Activated CD4-positive, alpha-beta T cell treated with anti-CD3 and anti-CD28 coated beads, Interleukin-2, amount 10 ng/mL, durations not matched to agents 24 days and 14 days (primary cell): ENCODE measurements at places on chromosomes 5 and 9. TPM values are rescaled to one million over a fixed set of nuclear protein-coding genes. Genes with fewer than 3 reads are reported as not detected.

GRCh38 chr5:118989816-118990215 lies 1.5 kb upstream of the DTWD2 start:
- DNase-seq: no peak
- no peak overlapping the region for H3K27ac ChIP-seq
- no peaks in the 10 kb centered on the region for H3K36me3 ChIP-seq
- peaks cover 12% of the 10 kb centered on the region for H3K4me1 ChIP-seq
- H3K27me3 ChIP-seq: peaks cover 2% of the 10 kb centered on the region

- DNase-seq: peak; percentile 77
- no peak overlapping the region for H3K27ac ChIP-seq
- H3K4me1 ChIP-seq: peaks cover 7% of the 10 kb centered on the region
These were observed 49.5 kb upstream of the CD180 start for GRCh38 chr5:67246108-67246507.

DNA sequence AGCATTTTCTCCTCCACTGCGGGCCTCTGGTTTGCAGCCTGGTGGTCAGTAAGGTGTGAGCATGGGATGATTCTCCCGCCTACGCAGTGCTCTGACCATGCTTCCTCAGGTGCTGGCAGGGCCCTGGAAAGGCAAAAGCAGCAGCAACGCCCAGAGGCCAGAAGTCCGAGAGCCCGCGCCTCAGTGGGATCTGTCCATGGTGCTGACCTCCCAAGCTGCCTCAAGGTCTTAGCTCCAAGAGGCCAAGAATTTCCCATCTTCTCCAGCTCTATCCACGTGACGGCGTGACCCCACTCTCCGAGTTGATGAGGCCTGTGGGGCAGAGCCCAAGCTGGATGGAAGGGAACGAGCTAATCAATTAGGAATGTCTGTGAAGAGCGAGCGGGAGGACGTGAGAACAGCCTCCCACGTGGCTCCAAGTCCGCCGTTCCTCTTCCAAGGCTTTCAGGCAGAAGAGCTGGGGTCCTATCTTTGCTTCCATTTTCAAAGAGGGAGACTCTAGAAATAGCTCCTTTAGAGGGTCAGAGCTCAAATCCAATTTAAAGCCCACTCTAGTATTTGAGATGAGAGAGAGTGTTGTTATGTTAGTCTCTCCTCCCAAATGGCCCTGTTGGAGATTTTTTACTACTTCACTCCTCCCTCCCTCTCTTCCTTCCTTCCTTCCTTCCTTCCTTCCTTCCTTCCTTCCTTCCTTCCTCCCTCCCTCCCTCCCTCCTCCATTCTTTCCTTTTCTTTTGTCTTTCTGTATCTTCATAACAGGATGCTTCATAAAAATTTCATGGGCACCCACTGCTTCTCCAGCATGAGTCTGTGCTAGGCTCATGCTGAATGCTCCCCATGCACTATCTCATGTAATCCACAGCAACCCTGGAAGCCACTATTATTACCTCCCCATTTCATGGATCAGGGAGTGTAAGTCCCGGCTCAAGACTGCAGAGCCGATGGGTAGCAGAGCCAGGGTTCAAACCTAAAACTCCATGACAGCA lies 69.3 kb downstream of the OLFM1 start:
- H3K36me3 ChIP-seq: no peaks in the 10 kb centered on the region
- DNase-seq: peak; percentile 76
- H3K4me1 ChIP-seq: no peaks in the 10 kb centered on the region
- no peak overlapping the region for H3K27ac ChIP-seq

- no peaks in the 10 kb centered on the region for H3K27me3 ChIP-seq
- no peak overlapping the region for H3K27ac ChIP-seq
- no peak for DNase-seq
- peaks cover 49% of the 10 kb centered on the region for H3K36me3 ChIP-seq
- no peaks in the 10 kb centered on the region for H3K4me1 ChIP-seq
These were observed 100.9 kb downstream of the SMARCA2 start for GRCh38 chr9:2116073-2116472.

Gene PCDHB11
- total RNA-seq: not detected in 2 replicates

DNA sequence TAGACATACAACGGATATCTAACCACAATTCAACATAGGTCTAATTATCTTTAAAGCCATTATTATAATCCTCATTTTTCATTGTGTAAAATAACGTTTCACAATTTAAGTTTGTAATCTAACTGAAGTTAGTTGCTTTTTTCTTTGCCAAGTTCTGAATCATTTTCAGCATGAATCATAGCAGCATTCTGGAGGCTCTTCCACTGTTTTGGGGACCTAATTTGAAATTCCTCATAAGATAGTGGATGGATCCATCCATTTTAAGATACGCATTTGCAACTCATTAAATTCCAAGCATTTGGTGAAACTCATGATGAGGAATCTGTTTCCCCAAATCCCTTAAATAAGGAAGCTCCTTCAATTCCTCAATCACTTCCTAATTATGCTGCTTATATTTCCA lies 447.1 kb upstream of the CDH10 start:
- no peak overlapping the region for H3K27ac ChIP-seq
- DNase-seq: no peak
- no peaks in the 10 kb centered on the region for H3K27me3 ChIP-seq
- no peaks in the 10 kb centered on the region for H3K36me3 ChIP-seq

Gene ACSL6
- 36.9 and 39.6 TPM in 2 replicates for total RNA-seq

- no peaks in the 10 kb centered on the region for H3K36me3 ChIP-seq
- H3K27ac ChIP-seq: no peak overlapping the region
- H3K27me3 ChIP-seq: no peaks in the 10 kb centered on the region
These were observed 89.5 kb downstream of the ADAMTS2 start for GRCh38 chr5:179255527-179256327.

DNA sequence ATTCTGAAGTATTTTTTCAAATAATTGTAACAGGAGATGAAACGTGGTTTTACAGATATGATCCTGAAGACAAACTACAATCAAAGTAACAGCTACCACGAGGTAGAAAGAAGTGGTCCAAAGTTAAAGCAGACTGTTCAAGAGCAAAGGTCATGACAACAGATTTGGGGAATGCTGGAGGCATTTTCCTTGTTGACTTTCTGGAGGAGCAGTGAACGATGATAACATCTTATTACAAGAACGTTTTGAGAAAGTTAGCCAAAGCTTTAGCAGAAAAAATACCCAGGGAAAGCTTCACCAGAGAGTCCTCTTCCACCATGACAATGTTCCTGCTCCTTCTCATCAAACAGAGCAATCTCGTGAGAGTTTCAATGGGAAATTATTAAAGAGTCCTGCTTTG lies 145.4 kb upstream of the NREP start:
- H3K4me1 ChIP-seq: no peaks in the 10 kb centered on the region
- H3K27me3 ChIP-seq: peaks cover 2% of the 10 kb centered on the region
- no peak overlapping the region for H3K27ac ChIP-seq
- H3K4me3 ChIP-seq: no peak overlapping the region

DNA sequence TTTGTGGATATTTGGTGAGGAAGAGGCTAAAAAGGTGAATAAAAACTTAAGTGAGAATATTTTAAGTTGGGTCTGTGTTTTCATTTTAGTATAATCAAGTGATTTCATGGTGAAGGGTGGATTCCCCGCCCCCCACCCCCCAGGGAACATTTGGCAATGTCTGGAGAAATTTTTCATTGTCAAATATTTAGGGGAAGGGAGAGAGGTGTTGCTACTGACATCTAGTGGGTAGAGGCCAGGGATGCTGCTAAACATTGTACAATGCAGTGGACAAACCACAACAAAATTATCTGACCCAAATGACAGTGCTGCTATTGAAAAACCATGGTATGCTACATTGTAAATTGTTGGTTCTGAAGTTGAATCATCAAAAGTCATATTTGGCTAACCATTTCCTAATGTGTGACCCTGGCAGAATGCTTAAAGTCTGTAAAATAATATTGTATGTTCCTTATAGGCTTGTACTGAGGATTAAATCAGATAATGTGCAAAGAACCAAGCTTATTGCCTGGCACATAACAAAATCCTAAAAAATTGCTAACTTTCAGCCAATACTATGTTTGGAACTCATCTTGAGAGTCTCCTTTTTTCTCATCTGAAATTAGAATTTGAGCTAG lies 5.6 kb downstream of the C5orf24 start:
- no peak overlapping the region for H3K27ac ChIP-seq
- no peak overlapping the region for H3K4me3 ChIP-seq
- peaks cover 39% of the 10 kb centered on the region for H3K36me3 ChIP-seq
- H3K4me1 ChIP-seq: peaks cover 27% of the 10 kb centered on the region
- no peaks in the 10 kb centered on the region for H3K27me3 ChIP-seq
- DNase-seq: no peak

DNA sequence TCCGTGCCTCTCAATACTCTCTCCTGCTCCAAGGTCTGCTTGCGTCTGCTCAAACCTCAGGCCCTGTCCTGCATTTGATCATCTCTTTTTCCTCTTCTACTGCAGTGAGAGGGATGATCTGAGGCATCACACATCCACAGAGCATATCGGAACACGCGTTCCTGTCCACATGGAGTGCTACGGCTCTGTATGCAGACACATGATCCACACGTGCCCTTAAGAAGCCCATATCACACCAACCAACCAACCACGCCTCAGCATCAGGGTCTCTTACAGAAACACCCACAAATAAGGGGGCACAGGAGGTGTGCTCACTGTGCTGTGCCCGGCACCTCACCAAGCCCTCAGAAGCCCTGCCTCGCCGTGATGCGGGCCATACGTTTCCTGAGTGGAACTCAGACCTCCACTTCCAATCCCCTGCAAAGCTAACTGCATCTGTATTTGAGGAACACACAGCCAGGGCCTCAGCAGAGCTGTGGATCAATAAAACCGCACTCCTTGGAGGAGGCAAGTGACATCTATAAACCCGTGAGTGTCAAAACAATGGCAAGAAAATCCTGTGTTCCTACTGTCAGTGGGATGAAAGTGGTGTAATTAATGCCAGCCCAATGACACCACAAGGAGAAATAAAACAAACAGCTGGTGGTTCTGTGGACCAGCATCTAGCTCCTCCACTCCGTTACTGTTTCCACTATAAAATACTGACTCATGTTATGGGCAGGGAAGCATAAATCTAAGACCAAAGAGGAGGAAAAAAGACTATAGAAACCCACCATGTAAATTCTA lies 40.4 kb downstream of the AK8 start:
- no peak overlapping the region for H3K4me3 ChIP-seq
- no peaks in the 10 kb centered on the region for H3K36me3 ChIP-seq
- DNase-seq: no peak
- H3K4me1 ChIP-seq: no peaks in the 10 kb centered on the region

Gene SAXO1
- total RNA-seq: not detected in 2 replicates

GRCh38 chr5:164186550-164186949 lies 681.1 kb downstream of the MAT2B start:
- H3K27ac ChIP-seq: no peak overlapping the region
- H3K4me3 ChIP-seq: no peak overlapping the region
- DNase-seq: no peak
- H3K27me3 ChIP-seq: no peaks in the 10 kb centered on the region
- H3K36me3 ChIP-seq: no peaks in the 10 kb centered on the region

DNA sequence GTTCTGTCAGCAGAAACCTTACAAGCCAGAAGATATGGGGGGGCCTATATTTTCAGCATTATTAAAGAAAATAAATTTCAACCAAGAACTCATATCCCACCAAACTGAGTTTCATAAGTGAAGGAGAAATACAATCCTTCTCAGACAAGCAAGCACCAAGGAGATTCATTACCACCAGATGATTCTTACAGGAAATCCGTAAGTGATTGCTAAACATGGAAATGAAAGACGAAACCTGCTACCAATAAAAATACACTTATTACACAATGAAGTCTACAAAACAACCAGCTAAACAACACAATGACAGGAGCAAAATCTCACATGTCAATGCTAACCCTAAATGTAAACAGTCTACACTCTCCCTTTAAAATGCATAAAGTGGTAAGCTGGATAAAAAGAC lies 17.8 kb upstream of the C9orf72 start:
- H3K27me3 ChIP-seq: peaks cover 24% of the 10 kb centered on the region
- H3K4me1 ChIP-seq: peaks cover 1% of the 10 kb centered on the region
- no peak overlapping the region for H3K27ac ChIP-seq
- no peak for DNase-seq

DNA sequence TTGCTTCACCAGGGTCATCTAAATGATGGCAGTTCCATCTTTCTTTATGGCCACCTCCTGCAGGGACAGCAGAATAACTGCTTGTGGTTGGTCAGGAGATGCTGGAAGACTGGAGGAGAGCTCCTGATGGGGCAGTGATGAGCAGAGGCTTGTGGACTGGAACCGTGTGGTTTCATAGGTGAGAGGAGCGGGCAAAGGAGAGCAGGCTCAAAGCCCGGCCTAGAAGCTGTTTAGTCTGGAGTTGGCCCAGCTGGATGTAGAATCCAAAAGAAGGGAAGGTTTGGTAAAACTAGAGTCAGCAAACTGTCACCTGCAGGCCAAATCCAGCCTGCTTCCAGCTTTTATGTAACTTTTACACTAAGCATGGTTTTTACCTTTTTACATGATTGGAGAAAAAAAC lies 32.9 kb upstream of the TLE1 start:
- DNase-seq: no peak
- H3K27ac ChIP-seq: no peak overlapping the region
- H3K27me3 ChIP-seq: no peaks in the 10 kb centered on the region
- no peaks in the 10 kb centered on the region for H3K36me3 ChIP-seq

- no peak overlapping the region for H3K4me3 ChIP-seq
- no peaks in the 10 kb centered on the region for H3K27me3 ChIP-seq
- H3K27ac ChIP-seq: no peak overlapping the region
- H3K4me1 ChIP-seq: no peaks in the 10 kb centered on the region
- H3K36me3 ChIP-seq: no peaks in the 10 kb centered on the region
These were observed 2.1 kb downstream of the PCDHA8 start for GRCh38 chr5:140842798-140843733.

DNA sequence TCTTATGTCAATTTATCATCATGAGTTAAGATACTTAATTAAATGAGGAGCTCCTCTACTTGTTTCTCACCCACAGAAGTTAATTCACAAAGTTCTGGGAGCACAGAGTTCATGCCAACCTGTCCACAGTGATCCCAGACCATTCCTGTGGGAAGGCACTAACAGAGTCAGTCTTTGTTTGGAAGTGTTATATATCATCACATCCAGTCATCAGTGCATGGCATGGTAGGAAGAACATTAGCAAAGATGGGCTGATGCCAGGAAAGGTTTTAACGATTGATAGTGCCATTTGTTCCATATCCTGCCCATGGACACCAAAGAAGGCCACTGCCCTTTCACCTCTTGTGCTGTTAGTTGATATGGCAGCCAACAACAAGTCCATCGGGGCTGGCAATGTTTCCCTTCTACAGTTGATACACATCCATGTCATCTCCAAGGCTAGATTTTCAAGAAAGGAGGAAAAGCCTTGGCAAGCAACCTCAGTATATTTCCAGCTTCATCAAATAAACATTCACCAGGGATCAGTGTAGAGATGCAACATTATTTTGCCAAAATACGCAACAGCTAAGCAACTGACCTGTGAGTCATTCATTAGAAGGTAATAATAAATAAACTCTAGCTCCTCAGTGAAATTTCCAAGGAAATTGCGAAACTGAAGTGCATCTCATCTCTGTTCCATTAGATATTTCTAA lies 169.6 kb downstream of the RORB start:
- H3K27me3 ChIP-seq: peaks cover 2% of the 10 kb centered on the region
- no peak overlapping the region for H3K27ac ChIP-seq
- no peak for DNase-seq
- no peaks in the 10 kb centered on the region for H3K4me1 ChIP-seq
- H3K4me3 ChIP-seq: no peak overlapping the region

Gene SLC6A7
- not detected in 2 replicates for total RNA-seq

DNA sequence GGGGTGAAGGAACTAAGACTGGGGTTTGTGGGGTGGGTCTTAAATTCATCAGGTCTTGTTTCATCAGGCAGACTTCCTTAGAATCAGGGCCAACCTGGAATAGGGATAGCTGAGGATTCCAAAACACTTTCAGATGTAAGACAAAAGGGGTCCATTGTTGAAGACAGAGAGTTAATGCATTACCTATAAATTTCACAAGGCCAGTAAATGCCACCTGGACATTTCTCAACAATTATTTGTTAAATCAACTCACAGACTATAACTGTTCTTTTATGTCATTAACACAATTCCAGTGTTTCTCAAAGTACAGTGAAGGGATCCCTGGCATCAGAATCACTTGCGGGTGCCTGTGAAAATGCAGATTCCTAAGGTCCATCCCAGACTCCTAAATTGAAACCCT lies 2.8 kb downstream of the MARCHF3 start:
- no peak for DNase-seq
- peaks cover 27% of the 10 kb centered on the region for H3K27me3 ChIP-seq
- H3K36me3 ChIP-seq: no peaks in the 10 kb centered on the region
